Stimulated activated naive CD8-positive, alpha-beta T cell treated with anti-CD3 and anti-CD28 coated beads, Interleukin-15, amount 100 ng/mL, for 72 hours (primary cell): ENCODE measurements at places on chromosomes 6 and 20.
A peak's percentile ranks its signal among the peaks of the same experiment; 100 is the strongest.

DNA sequence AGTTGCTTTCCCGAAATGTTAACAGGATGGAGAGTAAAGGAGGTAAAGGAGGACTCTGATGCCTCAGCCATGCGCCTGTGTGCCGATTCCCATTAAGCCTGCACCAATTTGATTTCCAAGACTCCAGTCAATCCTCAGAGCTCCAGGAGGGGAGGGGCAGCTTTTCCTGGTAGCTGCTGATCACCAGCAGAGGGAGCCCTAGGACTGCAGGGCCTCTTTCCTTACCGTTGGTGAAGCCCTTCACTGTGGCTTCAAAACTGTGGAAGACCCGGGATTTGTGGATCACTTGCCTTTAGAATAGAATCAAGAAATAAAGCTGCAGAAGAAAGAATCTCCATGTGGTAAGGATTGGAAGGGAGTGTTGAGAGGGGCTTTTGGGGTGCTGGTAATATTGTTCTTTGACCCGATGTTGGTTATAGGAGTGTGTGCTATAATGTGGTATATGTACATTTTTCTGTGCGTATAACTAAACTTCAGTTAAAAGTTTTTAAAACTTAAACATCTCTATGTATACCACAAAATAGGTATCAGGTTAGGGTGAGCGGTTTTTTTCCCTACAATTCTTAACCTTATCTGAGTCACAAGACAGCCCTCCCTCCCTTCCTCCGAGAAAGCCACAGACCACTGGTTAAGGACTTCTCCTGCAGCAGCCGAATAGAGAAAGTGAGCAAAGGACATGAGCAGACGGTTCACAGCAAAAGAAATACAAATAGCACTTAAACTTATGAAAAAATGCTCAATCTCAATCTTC is 6.9 kb upstream of the OSER1 start:
- peak; percentile 55 for DNase-seq

- DNase-seq: no peak
Observed at GRCh38 chr6:26358511-26358981, 6.5 kb upstream of the BTN3A2 start.

GRCh38 chr20:63934271-63935068 is 21.7 kb downstream of the UCKL1 start:
- no peak for DNase-seq

- no peak for DNase-seq
Observed at GRCh38 chr6:49401063-49401462, 62.0 kb downstream of the MMUT start.

- DNase-seq: no peak
Observed at GRCh38 chr20:41483553-41483930, 116.9 kb upstream of the EMILIN3 start.

GRCh38 chr6:35173044-35173426 is 31.9 kb upstream of the TCP11 start:
- DNase-seq: no peak

DNA sequence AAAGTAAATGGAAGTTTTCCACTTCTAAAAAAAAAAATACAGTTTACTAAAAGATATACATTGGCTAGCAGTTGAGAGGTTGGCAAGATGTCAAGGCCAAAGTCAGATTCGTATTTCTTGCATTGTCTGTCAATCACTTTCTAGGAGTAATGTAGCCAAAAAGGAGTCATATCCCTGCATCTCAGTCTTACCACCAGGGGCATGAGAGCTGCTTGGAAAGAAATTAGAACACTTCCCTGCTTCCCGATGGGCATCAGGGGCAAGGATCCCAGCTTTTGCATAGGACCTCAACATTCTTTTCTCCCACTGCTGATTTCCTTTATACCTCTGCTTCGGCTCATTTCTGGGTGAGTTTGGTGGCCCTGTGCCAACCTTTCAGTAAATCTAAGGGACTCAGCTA is 581.0 kb upstream of the MAP3K7 start:
- no peak for DNase-seq

DNA sequence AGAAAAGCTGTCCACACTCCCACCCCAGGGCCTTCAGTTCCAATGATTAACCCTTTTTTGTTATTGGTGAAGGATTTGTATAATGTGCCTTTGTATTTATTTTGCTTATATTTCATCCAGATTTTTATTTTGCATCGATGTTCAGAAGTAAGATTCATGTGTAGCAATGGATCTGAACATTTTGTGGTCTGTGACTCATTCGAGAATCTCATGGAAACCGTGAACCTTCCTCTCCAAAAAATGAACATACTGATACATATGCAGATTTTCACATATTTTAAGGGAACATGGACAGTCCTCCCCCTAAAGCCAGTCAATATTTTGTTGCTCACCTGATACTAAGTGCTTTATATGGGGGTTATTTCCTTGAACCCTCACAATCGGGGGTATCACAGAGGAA is 421.8 kb upstream of the SOX4 start:
- DNase-seq: no peak

GRCh38 chr6:137927777-137928218 is 60.7 kb downstream of the TNFAIP3 start:
- peak; percentile 82 for DNase-seq

DNA sequence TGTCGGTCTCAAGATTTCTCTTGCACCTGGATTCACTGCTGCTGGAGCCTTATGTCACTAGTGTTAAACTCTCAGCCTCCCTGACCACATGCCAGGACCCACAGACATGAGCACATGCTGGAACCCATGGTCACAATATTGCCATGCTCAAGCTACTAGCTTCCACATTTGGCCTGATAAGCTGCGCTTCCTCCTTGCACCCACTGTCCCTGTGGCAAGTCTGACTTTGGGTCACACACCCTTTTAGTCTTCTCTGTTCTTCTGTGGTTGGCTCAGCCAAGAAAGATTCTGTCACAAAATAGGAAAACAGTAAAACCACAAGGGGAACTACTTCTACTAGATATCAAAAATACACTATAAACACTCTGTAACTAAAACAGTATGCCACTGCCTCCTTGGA is 68.9 kb upstream of the HDAC2 start:
- DNase-seq: no peak

DNA sequence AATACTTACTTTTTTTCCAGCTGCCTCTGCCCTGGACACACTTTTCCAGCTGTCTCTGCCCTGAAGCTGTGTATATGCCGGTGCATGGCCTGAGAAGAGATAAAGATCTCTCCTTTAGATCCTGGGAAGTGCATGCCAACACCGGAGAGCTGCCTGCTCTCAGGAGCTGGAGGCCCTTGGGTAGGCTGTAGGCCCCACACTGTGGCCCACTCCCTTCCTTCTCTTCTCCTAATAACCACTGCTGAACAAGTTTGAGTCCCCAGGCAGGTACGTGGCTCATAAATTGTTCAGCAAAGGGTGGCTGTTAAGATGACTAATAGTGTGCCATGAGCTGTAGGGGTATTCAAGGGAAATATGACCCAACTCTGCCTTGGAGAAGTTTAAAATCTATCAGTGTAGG is 102.5 kb downstream of the CD24 start:
- no peak for DNase-seq

DNA sequence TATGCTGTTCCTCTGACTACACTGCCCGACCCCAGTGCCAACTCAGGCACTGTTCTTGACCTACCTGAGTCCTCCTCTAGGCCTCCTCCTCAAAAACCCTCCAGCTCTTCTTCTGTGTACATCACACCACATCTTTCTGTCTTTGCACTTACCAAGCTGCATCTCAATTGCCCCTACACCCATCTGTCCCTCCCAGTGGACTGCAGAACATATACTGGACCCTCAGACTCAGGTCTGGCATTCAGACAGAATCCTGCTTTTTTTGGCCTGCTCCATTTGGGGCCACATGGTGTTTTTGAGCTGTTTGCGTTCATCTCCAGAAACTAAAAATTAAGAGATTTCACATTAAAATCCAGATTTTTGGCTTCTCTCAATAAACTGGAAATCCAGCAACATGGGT is 23.2 kb upstream of the YWHAB start:
- DNase-seq: no peak

DNA sequence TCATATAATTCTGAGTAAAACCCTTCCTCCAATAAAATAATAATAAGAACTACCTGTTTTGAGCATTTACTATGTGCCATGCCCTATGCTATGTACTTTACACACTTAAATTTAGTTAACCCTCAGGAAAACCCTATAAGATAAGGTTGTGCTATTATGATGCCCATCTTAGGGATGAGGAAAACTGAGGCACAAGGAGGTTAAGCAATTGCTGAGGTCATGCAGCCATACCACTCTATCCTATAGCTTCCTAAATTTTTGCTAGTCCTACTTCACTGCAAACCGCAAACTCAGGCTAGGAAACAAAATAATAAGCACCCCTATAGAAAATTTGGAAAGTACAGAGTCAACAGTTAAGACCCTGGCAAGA is 38.9 kb upstream of the GFOD1 start:
- no peak for DNase-seq

DNA sequence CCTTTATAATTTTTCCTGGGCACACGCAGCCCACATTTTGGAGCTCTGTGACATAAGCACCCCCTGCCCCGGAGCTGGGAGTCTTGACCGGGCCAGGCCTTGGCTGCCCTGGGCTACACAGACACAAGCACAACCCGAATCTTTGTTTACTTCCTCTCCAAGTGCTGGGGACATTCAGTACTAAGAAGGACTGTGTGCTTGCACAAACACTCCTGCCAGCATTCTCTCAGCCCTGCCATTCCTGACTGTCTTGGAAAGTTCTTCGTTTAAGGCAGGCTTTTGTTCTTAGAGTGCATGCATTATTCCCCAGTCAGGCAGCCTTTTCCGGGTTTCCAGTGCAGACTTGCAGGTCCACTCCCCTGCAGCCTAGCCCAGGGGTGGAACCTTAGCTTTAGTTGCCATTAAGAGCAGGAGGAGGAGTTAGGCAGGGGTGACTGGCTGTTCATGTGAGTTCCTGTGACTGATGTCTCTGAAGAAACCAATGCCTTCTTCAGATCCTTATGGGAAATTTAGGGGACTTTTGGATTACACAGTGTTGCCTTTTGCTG is 28.6 kb downstream of the FOXO3 start:
- DNase-seq: no peak

DNA sequence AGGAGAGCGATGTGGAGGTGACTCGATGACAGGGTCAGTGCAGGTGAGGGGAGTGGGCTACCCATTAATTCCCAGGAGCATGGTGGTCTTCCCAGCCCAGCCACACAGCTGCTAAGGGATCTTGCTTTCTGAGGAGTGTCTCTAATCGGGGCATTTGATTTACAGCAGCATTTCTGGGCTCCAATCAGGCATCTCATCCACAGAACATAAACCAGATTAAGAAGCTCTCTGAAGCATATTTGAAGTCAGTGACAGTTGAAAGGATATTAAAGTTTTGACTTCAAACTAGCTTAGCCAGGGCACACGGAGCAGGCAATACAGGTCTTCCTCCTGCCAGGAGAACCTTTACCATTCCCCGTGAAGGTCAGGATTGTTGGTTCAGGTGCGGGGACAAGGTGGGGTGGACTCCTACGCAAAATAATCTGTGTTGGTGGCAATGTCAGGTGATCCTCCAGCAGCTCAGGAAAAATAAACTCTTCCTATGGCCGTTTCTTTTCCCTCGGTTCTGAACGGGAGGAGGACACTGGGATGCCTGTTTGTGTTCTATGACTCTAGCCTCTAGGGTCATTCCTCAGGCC is 39.9 kb upstream of the ZNF831 start:
- DNase-seq: no peak

GRCh38 chr20:25659999-25660398 is 36.2 kb upstream of the NANP start:
- no peak for DNase-seq

- no peak for DNase-seq
Observed at GRCh38 chr6:105692613-105693215, 289.8 kb upstream of the PREP start.

- DNase-seq: no peak
Observed at GRCh38 chr6:116483616-116484015, 22.4 kb downstream of the CALHM6 start.

DNA sequence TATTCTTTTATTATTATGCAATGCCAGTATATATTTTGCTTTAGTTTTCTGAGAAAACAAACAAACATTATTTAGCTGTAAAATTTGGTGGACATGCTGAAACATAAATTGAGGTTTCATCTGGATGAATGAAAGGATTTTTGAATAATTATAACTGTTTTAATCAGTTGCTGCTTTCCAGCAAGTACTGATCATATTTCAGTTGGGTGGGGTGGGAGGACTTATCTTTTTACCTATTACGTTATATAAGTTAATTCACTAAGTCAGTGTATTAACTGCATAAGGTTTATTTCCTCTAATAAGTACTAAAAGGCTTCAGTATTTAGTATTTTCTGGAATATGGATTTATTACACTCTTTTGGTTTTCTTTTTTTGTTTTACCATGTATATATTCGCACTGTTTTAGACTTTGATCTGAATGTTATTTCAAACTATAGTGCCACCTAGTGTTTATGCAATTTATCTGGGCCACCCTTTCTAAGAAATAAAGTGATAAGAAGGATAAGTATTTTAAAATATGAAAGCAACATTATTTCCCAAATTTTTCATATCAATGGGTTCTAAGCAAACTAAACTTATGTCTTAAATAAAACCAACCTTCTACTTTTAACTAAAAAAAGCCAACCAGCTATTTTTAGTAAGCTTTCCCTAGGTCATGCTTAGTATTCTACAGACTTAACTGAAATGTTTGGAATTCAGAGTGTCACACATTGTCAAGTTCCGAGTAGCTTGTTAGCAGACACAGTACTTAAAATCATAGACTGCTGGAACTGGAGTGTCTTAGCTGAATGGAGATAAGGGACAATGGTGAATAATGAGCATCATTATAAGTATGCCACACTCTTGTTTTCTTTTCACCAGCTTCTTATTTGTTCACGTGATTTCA is 105.4 kb upstream of the MCHR2 start:
- no peak for DNase-seq

DNA sequence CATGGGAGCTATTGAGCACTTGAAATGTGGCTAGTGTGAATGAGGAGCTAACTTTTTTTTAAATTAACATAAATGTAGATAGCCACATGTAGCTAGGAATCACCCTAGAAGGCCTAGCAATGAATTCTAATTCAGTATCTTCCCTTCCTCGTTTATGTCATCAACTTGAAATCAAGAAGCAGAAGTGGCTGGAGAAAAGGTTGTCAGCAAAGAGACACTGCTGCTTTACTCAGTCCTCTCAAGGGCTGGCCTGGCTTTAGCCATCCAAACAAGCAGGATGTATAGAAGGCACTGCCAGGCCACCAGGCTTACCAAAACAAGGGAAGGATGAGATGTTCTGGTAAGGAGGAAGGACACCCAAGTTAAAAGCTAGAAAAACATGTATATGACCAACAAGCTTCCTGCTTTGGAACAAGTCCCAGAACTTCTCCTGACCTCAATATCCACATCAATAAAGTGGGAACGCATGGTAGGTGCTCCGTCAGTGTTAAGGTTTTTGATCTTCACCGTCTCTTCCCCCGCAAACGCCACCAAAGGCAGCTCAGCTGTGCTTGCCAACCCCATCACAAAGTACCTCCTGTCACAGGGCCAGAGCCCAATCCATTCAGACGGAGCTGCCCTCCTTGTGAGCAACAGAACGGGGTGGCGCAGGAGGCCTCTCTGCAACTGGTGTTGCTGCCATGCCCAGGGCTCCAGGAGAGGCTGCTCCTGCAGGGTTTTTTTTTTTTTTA is 235.8 kb upstream of the RIN2 start:
- no peak for DNase-seq

GRCh38 chr6:42224222-42225028 is 6.8 kb upstream of the MRPS10 start:
- peak; percentile 25 for DNase-seq
